SK-N-DZ (cell line): ENCODE measurements at places on chromosomes 5 and 9.
A peak's percentile ranks its signal among the peaks of the same experiment; 100 is the strongest.

DNA sequence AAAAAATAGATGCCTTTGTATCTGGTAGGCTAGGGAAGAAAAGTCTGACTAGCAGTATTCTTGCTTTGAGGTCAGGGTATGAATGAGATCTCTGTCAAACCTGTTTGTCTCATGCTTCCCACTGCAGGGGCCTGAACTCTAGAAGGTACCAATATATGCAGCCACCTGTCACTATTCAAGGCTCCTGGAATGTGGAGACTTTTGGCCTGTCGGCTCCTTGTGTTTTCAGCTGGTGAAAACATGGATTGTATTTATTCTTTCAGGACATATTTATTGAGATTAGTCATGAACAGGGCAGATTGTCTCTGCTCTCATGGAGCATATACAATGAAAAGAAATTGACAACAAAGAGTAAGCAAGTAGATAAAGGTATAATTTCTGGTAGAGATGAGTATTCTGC lies 255.8 kb downstream of the ARHGAP26 start:
- no peak for DNase-seq

DNA sequence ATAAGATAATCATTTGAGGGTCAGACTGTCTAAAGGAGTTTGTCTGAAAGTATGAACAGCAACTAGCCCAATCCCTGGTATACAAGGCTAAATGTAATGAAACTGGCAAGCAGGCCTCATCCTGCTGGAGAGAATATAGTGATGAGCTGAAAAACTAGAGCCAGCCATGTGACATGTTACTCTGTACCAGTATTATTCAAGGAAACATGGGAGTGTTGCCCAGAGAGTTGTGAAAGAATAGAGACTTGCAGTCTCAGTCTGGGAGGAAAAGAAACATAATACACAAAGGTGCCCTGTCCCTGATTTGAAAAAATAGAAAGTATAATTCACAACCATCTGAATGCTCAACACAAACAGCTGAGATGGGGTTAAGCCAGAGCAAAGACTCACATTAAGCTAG lies 37.9 kb upstream of the HTR1A start:
- DNase-seq, result no peak

- no peak for DNase-seq
Measured at GRCh38 chr5:93403141-93403928, 177.7 kb downstream of the NR2F1-AS1 start.

- DNase-seq, result no peak
Measured at GRCh38 chr9:101093620-101094019, 65.1 kb downstream of the PLPPR1 start.

DNA sequence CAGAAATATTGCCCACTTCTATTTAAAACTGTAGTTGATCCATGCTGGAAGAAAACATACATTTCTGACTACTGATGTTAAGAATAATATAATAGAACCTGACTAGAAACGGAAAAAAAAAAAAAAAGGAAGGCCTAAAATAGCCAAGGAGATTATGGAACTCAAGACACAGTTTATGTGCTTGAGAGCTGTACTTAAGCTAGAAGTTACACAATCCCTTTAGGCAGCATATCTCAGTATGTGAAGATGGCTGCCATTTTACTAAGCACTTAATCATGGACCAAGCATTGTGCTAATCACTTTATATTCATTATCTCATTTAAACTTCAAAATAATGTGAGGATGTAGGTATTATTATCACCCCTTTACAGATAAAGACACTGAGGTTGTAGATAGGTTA lies 73.0 kb upstream of the NR4A3 start:
- DNase-seq, result no peak

DNA sequence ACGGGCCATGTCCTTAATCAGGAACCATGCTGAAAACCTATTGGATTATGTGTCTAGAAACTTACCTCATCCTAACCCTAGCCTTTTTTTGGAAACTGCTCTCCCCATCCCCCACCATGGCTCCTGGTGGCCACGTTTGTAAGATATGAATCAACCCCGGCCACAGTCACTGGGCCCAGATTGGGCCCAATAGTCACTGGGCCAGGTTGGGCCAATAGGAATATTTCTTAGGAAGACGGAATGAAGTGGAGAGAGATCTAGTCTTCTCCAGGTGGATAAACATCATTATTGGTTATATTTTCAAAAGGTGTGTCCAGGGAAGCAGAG lies 468.7 kb downstream of the ARHGEF28 start:
- DNase-seq, result no peak

DNA sequence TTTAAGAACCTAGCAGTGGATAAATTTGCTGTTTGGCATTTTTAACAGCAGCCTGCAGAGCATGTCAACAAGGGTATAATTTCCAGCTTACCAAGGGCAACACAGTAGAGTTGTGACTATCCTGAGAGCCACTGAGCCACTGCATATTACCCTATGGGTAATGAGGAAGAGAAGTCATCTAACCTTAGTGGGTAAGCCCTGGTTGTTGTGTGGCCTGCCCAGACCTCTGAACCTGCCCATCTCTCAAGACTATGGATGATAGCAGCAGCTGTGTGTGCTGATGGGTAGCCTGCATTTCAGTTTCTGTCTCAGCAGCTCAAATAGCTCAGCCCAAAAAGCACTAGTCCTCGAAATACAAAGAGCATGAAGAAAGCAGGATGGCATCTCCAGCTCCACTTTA lies 56.1 kb upstream of the PIP5K1B start:
- no peak for DNase-seq

DNA sequence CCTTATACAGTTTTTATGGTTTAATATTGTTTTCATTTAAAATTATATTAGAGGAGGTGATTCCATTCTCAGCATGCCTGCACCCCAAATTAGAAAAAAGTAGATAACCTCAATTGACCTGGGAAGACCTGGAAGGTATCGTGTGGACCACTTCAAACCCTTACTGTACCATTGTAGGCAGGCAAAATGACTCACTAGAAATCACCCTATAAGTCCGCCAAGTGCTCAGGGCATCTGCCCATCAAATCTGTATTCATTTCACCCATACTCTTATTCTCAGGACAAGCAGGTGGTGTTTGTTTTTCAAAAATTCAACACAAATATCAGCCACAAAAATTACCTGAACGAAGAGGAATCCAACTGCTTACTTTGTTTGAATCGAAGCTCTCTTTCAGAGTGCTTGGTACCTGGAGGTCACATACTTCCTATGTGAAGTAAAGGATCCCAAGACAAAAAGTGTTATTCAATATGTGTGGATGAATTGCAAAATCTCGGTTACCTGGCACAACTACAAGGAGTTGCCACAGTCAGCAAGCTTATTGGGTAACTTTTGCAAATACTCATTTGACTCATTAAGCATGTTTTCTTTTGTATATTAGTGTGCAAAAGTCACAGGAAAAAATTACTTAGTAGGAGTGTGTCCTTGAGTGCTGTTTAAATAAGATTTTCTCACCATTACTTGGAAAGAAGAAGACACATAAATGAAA lies 216.2 kb downstream of the ENC1 start:
- no peak for DNase-seq

- no peak for DNase-seq
Measured at GRCh38 chr9:120289098-120289497, 290.9 kb downstream of the CDK5RAP2 start.

DNA sequence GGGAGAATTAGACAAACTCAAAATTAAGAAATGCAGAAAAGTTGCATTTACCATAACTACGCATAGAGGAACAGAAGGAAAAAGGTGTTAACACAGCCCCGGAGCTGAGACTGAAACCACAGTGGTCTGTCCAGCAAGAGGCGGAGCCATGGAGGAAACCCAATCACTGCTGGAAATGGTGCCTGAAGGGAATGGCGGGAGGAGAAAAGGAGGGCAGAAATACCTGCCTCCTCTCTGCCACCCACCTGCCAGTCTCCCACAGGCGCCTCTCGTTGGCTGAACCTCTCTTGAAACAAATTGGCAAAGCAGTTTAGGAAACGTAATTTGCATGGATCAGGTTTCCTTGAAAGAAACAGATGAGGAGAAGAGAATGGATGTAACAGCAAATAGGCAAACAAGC lies 9.7 kb upstream of the PRKACG start:
- no peak for DNase-seq

- no peak for DNase-seq
Measured at GRCh38 chr9:86329649-86330048, 24.6 kb downstream of the TUT7 start.

- DNase-seq, result peak; percentile 40
Measured at GRCh38 chr9:129885018-129885669, 49.9 kb downstream of the USP20 start.

DNA sequence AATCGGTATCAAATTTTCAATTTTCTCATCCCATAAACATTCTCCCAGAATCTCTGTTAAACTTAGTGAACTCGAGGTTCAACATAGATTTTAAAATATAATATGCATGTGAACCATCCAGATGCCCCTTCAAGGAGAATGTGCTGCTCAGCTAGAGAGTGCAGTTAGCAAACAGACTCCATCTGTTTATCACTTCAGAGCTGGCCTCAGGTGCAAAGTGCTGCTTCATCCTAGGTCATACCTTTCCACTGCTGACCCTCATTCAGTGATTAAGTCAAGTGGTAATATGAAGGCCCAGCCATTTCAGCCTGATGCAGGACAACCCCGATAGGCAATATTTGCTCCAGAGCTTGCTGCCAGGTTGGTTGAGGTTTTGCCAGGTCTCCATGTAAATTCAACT lies 339.0 kb upstream of the POU5F2 start:
- no peak for DNase-seq

DNA sequence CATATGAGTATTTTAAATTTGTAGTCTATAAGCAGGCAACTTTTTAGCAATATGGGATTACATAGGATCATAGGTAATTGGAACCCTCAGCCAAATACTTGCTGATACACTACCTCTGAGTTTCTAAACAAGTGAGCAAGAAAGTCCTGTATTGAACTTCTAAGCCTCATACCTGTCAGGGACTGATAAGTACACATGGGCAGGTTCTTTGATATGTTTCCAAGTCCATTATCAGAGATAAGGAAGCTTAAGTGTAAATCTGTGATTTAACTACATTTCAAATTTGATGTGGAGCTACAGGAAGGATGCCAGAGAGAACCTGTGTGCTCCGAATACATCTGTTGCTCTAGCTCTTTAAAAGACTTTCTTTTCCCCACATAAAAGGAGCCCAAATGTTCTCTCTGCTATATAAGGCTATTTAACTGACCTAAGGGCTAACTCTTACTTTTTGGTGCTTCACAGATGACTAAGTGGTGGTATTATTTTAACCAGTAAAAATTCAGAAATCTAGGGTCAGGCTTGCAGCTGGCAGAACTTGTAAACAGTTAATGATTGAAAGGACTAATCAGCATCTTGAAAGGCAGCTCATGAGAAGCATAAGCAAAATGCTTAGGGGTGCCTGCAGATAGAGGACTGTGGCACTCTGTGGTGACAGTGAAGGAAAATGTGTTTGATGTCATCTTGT lies 228.6 kb downstream of the NR3C1 start:
- DNase-seq, result no peak
